NCI-H1694 (cell line): ENCODE measurements at places on chromosomes 1 and 21.

GRCh38 chr1:230833511-230833910, 34.8 kb downstream of the C1orf198 start:
- DNase-seq: no peak

- DNase-seq: peak; percentile 15
Measured at GRCh38 chr1:27349784-27350662, 8.2 kb downstream of the SYTL1 start.

GRCh38 chr1:37342736-37343135, 131.6 kb upstream of the ZC3H12A start:
- DNase-seq: no peak

GRCh38 chr1:16396591-16396990, 29.5 kb downstream of the SZRD1 start:
- no peak for DNase-seq

DNA sequence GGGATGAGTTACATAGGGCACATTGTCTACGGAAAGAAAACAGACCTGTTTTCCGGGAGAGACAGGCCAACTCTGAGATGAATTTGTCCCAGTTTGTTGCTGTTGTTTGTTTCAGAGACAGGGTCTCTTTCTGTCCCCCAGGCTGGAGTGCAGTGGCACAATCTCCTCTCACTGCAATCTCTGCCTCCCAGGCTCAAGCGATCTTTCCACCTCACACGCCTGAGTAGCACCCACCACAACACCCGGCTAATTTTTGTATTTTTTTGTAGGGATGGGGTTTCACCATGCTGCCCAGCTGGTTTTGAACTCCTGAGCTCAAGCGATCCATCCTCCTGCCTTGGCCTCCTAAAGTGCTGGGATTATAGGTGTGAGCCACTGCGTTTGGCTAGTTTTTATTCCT, 125.5 kb upstream of the ERRFI1 start:
- DNase-seq: no peak

GRCh38 chr1:8652467-8653046, 164.9 kb downstream of the RERE start:
- DNase-seq: no peak

DNA sequence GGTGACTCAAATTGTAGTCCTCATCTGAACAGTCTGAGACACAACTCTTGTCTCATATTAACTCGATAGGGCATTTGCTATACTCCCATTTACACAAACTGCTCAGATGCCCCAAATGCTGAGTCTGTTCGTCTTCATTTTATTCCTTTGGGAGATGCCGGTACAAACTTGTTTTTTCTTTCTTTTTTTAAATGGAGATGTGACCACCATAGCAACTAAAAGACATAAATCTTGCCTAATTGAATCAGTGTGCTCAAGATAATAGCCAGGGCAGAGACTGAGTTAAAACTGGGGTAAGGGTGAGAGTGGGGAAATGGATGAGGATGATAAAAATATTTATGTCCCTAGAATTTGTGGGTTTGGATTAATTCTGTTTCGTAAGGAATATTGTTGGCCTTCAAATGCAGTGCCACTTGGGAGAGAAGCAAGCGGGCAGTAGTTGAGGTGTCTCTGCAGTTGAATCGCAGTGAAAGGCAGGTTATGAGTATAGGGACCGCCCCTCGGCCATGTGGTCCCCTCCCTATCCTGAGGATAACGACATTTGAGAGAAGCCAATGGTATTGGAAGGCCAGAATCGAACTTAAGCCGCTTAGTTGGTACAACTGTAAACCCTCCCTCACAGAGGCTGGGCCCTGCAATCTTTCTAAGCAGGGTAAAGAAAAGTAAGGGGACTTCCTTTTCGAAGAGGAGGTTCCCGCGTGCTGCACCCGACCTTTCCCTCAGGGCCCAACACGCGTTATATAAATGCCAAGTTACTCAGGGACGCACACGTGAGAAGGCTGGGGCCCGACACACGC, 859 bp upstream of the LRRC8B start:
- peak; percentile 50 for DNase-seq

- DNase-seq: no peak
Measured at GRCh38 chr1:99768524-99769245, 2.2 kb upstream of the FRRS1 start.

DNA sequence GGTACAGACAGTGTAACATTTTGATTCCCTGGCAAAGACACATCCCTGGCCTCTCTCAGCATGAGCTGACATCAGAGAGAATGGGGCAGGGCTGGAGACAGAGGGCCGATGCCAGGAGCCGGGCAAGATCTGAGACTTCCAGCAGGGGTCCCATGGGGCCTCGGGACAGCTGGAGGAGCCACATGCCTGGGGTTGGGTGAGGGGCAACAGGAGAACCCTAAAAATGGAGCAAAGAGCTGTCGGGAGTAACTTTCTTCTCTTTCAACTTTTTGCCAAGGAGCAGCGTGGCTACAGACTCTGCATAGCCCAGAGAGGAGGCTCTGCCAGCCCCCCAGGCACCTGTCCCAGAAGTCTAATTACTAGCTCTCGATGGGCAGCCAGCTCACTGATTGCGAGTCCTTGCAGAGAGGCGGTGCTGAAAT, 130.8 kb downstream of the LACTBL1 start:
- no peak for DNase-seq

DNA sequence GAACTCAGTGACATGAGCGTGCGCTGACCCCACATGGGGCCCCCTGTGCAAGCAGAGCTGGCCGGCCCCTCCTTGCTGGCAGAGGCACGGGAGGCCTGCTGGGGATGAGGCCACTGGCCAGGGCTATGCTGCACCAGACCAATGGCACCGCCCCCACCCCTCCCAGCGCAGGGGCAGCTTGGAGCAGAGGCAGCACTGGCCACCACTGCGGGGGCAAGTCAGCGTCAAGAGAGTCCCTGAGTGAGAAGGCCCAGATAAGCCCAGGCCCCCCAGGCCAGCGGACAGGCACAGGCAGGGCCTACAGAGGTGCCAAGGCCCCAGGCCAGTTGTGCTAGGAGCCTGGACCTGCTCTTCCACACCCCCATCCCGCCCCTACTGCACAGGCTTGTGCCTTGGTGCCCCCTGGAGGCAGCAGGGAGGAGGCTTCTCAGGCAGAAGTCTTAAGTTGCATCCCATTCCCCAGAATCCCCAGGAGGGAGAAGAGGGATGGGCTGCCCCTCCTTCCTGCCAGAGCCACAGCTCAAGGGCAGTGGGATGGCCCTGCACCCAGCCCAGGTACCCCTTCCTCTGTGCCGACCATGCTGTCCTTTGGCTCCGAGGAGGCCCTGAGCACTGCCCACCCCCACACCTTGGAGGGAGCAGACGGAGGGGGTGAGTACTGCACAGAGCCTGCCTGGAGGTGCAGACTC, 35.8 kb downstream of the EPHX1 start:
- peak; percentile 46 for DNase-seq

GRCh38 chr1:181386340-181386739, 97.0 kb upstream of the CACNA1E start:
- DNase-seq: no peak

GRCh38 chr1:9275567-9276034, 17.1 kb upstream of the SPSB1 start:
- no peak for DNase-seq

DNA sequence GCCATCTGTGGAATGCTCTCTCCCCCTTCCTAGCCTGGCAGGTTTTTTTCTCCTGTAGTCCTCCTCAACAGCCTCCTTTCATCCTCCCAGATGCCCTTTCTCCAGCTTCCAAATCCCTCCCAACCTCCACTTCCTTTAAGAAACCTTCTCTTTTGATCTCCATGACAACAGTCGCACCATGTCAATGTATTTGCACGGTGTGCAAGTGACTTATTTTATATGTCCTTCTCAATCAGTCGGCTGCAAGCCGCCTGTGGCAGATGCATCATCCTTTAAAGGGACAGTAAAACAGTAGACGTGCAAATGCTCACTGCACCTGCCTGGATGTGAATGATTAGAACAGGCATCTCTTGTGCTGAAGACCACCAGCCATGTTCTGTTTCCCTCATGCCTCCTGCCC, 285.2 kb downstream of the PCP4 start:
- DNase-seq: no peak

GRCh38 chr21:36065497-36066036, 4.3 kb upstream of the CBR1 start:
- no peak for DNase-seq

GRCh38 chr1:233463333-233463732, 135.8 kb downstream of the MAP3K21 start:
- no peak for DNase-seq

DNA sequence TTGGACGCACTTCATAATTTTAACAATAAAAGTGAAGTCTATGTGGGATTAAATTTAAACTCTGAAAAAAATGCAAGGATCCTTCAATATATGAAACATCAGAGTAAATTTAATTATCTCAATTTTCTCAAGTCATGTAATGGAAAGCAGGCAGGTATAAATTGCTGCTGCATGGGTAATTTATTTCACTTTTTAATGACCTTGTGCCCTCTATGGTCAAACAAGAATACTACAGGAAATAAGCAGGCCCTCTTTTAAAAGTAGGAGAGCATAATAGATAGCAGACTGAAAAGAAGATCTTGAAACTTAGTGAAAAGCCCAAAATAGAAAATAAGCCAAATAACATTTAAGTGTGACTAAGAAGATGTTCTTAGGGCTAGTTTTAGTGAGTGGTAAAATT, 22.9 kb downstream of the BCAS2 start:
- peak; percentile 16 for DNase-seq

DNA sequence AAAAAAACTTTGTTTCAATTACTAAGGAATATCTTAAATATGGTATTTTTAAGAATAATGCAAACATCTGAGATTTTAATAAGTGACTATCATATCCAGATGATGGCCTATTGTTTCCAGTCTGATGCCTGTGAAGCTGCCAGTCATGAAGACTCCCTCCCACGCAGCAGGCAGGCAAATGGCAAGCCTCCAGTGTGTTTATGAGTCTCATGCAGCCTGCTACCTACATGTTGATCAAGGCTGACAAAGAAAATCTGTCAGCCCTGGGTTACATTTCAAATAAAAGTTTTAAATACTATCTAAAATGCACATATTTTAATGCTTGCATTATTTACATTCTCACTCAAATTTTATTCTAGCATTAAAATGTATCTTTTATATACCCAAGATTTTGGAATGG, 137.6 kb upstream of the RNPC3 start:
- DNase-seq: no peak

GRCh38 chr1:232688398-232688797, 58.5 kb upstream of the SIPA1L2 start:
- no peak for DNase-seq

- no peak for DNase-seq
Measured at GRCh38 chr1:4137621-4138415, 237.7 kb upstream of the C1orf174 start.

- peak; percentile 62 for DNase-seq
Measured at GRCh38 chr1:41516168-41517061, 31.9 kb upstream of the EDN2 start.

- DNase-seq: no peak
Measured at GRCh38 chr1:183582021-183582713, 8.1 kb downstream of the NCF2 start.

DNA sequence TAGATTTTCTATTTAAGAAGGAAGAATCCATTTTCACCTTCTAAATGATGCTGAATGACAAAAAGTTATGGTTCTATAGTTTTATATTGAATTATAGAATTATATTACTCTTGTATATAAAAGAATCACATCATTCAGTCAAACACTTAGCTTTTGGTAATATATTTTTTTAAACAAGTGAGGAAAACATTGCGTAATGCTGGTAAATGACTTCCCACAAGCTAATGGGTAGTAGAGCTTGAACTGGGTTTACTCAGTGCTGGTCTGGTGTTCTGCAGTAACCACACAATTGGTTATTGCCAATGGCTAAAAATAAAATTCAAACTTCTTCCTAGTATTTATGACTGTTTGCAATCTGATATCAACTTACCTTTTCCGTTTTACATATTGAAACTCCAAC, 10.6 kb upstream of the GIPC2 start:
- no peak for DNase-seq

DNA sequence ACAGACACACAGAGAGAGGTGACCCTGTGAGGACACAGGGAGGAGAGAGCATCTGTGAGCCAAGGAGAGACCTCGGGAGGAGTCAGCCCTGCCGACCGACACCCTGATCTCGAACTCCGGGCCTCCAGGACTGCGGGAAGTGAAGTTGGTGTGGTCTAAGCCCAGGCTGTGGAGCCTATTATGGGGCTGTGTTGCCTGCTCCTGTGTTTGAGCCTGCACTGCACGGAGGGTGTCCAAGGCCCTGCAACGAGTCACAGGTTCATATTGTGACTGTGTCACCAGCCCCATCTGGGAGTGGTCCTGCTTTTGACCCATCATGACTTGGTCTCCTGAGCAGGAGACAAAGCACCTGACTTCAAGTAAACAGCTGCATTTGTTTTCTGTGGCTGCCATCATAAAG, 186.0 kb upstream of the AJAP1 start:
- DNase-seq: no peak

DNA sequence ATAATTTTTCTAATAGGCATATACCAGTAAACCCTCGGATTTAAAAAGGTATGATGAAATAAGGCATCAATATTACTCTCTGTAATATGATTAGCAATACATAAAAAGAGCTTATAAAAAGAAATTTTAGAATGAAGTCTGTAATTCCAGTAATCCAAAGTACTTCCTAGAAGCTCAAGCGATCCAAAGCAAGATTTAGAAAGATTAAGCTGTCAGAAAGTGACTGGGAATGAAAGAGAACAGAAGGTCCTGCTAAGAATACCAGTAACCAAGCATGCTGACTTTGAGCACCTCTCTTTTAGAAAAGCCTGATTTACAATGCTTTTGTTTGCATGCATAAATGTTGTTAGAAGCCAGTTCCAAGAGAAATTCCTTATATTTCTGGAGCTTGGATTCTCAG, 125.1 kb downstream of the GIPC2 start:
- no peak for DNase-seq

DNA sequence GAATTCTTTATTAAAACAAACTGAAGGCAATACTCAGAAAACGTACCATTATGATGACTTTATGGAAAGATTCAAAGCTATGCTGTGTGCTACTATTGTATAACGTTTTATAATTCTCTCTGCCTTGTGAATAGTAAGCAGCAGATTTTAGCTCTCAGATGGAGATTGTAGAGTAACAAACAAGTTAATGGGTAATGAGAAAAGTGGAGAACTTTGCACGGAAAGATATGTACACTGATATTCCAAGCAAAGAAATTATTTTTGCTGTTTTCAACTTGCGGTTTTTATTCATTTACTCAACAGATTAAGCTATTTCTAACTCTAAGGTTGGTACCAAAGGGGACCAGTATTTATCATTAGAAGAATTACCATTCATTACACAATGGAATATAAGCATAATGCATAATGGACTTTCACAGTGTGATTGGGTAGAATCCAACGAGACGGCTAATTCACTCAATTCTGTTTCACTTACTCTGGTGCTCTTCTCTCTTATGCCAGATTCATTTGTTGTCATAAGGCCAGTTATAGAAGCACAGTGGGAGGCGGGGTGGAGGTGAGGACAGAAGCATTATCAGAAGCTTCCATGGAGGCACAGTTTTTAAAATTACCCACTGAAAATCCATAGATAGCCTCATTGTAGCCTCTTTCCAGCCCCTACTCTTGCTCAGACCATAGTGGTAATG, 38.6 kb downstream of the ATP1B1 start:
- no peak for DNase-seq

DNA sequence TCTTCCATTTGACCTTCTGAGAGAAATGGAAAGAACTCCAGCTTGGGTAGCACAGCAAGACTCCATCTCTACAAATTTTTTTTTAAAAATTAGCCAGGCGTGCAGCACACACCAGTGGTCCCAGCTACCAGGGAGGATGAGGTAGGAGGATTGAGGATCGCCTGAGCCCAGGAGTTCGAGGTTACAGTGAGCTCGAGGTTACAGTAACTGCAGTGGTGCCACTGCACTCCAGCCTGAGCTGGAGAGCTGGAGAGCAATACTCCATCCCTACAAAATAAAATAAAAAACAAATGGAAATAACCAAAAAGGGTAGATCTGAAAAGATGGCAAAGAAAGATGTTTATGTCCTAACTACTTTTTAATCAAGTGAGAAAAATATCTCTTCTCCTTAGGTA, 14.5 kb downstream of the POGZ start:
- no peak for DNase-seq
